ENCODE measurements at places on chromosomes 2 and 18. TPM values are rescaled to one million over a fixed set of nuclear protein-coding genes. Genes with fewer than 3 reads are reported as not detected.

DNA sequence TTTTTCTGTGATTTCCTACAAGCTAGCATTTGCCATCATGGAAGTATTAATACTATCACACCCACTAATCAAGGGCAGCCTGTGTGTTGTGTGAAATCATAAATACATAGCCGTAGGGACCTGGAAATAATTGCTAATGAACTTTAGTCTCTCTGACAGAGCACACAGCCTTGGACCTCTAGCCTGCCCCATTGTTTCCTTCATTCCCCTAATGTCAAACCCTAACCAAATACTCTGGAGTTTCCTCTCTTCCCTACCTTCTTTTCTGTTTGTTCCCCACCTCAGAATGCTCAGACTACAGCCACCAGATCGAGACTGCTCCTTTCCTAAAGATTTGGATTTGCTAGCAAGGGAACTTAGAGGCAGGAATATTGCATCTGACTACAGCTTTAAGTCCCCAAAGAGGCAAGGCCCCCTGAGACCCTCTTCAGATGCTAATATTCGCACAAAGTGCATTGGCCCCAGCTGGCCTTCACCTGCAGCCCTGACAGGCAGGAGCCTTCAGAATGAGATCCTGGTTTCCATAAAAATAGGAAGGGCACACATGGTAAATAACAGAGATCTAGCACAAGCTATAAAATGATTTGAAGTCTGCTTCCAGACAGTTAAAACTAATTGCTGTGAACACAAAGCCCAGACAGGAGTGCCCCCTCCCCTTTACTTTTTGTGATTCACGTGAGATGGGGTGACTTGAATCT is 279.2 kb upstream of the DCC start:
- no peaks in the 10 kb centered on the region for H3K36me3 ChIP-seq
- no peaks in the 10 kb centered on the region for H3K27me3 ChIP-seq
- no peaks in the 10 kb centered on the region for H3K4me1 ChIP-seq
- H3K4me3 ChIP-seq: no peak overlapping the region

- no peaks in the 10 kb centered on the region for H3K36me3 ChIP-seq
- H3K27me3 ChIP-seq: no peaks in the 10 kb centered on the region
- no peaks in the 10 kb centered on the region for H3K4me1 ChIP-seq
Measured at GRCh38 chr2:153455861-153456260, 22.7 kb downstream of the RPRM start.

GRCh38 chr2:36449213-36449612 is 93.6 kb downstream of the CRIM1 start:
- peaks cover 55% of the 10 kb centered on the region for H3K4me1 ChIP-seq
- H3K27ac ChIP-seq: peak overlapping the region; percentile 73
- no peak overlapping the region for H3K4me3 ChIP-seq
- peaks cover 4% of the 10 kb centered on the region for H3K36me3 ChIP-seq
- H3K27me3 ChIP-seq: no peaks in the 10 kb centered on the region

DNA sequence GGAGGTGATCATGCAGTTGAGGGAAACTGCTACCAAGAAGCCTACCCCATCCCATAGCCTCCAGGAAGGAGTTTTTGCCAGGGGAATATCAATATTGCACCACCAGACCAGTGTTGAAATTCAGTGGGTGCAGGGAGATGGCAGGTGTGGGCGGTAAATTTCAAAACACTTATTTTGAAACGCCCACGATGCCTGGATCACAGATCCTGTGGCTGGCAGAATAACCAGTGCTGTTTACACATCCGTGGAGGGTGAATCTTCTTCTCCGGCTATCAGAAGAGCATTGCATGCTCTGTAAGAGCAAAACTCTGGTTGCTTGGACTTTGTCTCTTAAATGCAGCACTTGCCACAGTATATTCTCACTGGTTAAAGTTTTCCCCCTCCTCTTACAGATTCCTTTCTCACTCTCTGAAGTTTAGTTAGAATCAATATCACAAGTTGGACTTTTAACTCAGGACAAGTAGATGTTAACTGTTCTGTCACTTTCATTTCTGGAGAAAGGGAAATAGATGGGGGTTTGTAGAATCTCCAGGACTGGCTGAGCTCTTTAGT is 70.5 kb upstream of the ZCCHC2 start:
- DNase-seq: peak; percentile 64
- peaks cover 15% of the 10 kb centered on the region for H3K4me1 ChIP-seq
- no peaks in the 10 kb centered on the region for H3K36me3 ChIP-seq
- no peak overlapping the region for H3K4me3 ChIP-seq
- H3K27ac ChIP-seq: no peak overlapping the region

DNA sequence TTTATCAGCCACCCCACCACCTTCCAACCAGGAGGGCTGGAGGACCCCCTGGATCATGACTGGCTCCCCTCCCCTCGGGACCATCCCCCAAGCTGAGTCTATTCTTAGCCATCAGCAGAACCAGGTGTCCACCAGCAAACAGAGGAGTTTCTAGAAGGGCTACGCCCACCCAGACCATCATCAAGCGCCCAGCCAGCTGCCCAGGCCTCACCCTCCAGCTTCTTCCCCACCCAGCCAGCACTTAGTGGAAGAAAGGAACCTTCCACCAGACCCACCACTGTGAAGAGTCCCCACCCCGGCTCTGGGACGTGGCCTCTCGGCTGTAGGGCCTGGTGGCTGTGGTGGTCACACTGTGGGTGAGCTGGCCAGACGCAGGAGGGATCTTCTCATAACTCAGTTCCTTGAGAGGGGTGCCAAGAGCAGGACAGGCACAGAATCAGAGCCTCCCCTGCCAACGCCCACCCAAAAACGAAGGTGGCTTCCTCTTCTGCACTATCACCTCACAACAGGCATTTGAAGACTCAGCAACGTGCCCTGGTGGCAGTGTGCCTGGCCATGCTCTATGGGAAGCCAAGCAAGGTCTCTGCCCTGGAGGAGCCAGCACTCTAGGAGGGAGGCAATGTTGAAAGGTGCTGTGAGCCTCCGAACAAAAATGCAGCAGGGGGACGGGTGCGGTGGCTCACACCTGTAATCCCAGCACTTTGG is 19.0 kb downstream of the BIN1 start:
- peaks cover 52% of the 10 kb centered on the region for H3K4me1 ChIP-seq
- H3K27me3 ChIP-seq: no peaks in the 10 kb centered on the region
- peaks cover 6% of the 10 kb centered on the region for H3K36me3 ChIP-seq
- DNase-seq: no peak
- H3K4me3 ChIP-seq: peak overlapping the region; percentile 34
- H3K27ac ChIP-seq: peak overlapping the region; percentile 73

DNA sequence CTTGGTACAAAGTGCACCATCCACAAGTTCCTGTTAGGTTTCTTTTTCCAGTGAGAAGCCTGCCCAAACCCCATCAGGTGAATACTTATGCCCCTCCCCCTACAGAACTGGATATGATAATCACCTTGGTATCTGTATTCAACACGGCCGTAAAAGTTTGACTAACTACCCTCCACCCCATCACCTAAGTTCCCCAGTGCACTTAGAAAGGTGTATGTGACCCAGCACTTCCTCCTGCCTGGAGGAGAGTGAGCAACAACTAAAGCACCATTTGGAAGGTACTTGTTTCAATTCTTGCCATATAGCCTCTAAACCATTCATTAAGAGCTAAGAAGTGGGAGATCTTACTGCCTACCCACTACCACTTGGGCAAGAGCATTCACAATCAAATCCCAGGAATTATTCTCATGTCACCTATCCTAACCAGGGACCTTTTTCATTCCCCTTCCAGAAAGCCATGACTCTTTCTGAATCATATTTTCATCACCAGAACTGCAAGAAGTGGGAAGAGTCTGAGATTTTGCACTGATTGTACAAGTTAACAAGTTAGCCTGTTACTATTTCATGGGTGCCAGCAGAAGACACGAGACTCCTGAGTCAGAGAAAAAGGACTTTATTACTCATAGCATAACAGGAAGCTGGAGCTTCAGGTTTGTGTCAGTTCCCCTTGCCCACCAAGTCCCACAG is 53.5 kb upstream of the NDUFV2 start:
- H3K4me1 ChIP-seq: no peaks in the 10 kb centered on the region
- no peak overlapping the region for H3K27ac ChIP-seq
- H3K27me3 ChIP-seq: no peaks in the 10 kb centered on the region
- no peaks in the 10 kb centered on the region for H3K36me3 ChIP-seq
- H3K4me3 ChIP-seq: no peak overlapping the region

- no peak overlapping the region for H3K4me3 ChIP-seq
- H3K27me3 ChIP-seq: no peaks in the 10 kb centered on the region
- peak; percentile 77 for DNase-seq
- H3K36me3 ChIP-seq: no peaks in the 10 kb centered on the region
- H3K27ac ChIP-seq: no peak overlapping the region
- no peaks in the 10 kb centered on the region for H3K4me1 ChIP-seq
Measured at GRCh38 chr2:2254206-2254605, 76.9 kb downstream of the MYT1L start.

- no peak overlapping the region for H3K4me3 ChIP-seq
- no peaks in the 10 kb centered on the region for H3K27me3 ChIP-seq
- H3K36me3 ChIP-seq: no peaks in the 10 kb centered on the region
- H3K4me1 ChIP-seq: no peaks in the 10 kb centered on the region
- DNase-seq: no peak
- H3K27ac ChIP-seq: no peak overlapping the region
Measured at GRCh38 chr2:215218587-215219577, 80.5 kb upstream of the ABCA12 start.

GRCh38 chr2:45820048-45820447 is 168.6 kb downstream of the PRKCE start:
- peaks cover 100% of the 10 kb centered on the region for H3K4me1 ChIP-seq
- no peak overlapping the region for H3K27ac ChIP-seq
- H3K4me3 ChIP-seq: no peak overlapping the region
- DNase-seq: no peak
- no peaks in the 10 kb centered on the region for H3K27me3 ChIP-seq

DNA sequence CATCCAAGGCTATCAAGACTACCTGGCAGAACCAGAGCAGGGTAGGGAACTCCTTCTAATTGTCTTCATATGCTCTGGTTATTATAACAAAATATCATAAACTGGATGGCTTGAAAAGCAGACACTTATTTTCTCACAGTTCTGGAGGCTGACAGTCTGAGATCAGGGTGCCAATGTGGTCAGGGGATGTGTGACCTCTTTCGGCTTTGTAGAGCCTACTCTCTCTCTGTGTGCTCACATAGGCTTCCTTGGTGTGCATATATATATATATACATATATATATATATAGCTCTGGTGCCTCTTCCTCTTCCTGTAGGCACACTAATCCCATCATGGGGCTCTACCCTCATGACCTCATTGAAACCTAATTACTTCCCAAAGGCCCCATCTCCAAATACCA is 101.6 kb downstream of the ARL6IP6 start:
- no peaks in the 10 kb centered on the region for H3K4me1 ChIP-seq
- no peaks in the 10 kb centered on the region for H3K36me3 ChIP-seq
- H3K27ac ChIP-seq: no peak overlapping the region
- no peak for DNase-seq

GRCh38 chr2:36088716-36089328 is 266.8 kb upstream of the CRIM1 start:
- no peaks in the 10 kb centered on the region for H3K27me3 ChIP-seq
- H3K36me3 ChIP-seq: no peaks in the 10 kb centered on the region
- no peak overlapping the region for H3K4me3 ChIP-seq
- H3K27ac ChIP-seq: no peak overlapping the region
- no peak for DNase-seq

DNA sequence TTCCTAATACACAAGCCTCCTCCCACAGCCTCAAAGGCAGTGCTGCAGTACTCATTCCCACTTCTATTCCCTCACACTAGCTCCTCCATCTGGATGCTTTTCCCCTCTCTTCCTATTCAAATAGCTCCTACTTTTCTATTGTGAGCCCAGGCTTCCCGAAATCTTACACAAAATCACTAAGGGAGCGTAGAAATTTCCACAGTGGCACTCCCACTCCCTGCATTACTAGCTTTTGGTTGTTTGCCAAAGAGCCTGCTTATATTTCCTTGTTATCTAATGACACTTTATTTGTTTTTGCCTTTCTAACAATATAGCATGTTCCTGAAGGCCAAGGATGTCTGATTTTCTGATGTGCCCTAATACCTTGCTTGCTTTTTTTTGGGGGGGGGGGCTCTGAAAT is 10.9 kb downstream of the EPAS1 start:
- peaks cover 9% of the 10 kb centered on the region for H3K36me3 ChIP-seq
- peaks cover 75% of the 10 kb centered on the region for H3K4me1 ChIP-seq
- peak overlapping the region; percentile 57 for H3K27ac ChIP-seq

DNA sequence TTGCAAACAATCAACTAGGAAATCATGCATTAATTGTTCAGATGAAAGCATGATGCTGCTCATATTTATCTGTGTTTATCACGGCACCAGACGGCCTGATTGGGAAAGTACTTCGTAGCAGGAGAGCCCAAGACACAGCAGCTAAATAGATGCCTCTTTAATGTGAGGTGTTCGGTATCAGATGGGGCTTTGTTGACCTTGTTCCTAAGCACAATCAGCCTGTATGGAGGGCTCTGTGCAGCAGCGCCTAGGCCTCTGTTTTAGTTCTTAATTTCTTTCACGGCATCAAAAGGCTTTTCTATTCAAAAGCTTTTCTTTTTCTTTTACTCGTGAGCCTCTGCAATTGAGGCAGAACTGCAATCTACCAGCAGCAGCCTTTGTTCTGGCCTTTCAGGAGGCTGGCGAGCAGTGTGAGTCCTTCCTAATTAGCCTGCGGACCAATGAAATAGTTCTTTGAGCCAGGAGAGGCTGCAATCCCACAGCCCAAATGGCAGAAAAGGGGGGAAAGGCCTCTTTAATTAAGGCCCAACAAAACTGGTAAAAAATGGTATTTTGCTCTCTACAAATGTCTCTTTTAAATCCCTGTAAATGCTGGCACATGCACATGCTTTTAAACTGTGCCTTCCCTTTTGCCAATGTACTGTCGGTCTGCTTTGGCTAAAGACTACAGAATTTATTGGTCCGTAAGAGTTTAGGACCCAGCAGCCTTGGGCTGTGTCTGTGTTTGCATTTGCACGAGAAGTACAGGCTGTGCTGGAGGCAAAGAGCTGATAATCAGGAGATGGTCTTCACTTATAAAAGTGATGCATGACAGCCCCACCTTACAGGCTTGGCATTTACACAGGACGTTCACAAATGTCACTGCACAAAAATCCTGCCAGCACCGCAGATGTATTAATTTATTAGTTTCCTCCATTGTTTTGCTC is 159.6 kb downstream of the RND3 start:
- no peak overlapping the region for H3K27ac ChIP-seq
- no peaks in the 10 kb centered on the region for H3K4me1 ChIP-seq
- no peaks in the 10 kb centered on the region for H3K27me3 ChIP-seq

DNA sequence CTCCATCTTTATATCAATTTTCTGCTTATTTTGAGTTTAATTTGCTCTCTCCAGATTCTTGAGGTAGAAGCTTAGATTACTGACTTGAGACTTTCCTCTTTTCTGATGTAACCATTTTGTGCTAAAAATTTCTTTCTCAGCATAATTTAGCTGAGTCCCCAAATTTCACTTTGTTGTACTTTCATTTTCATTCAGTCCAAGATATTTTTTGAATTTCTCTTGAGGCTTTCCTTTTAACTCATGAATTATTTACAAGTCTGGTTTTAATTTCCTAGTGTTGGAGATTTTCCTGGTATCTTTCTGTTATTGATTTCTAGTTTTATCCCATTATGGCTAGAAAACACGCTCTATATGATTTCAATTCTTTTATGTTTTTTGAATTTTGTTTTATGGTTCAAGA is 144.7 kb upstream of the PGAP1 start:
- peaks cover 15% of the 10 kb centered on the region for H3K4me1 ChIP-seq
- no peak overlapping the region for H3K27ac ChIP-seq
- peaks cover 5% of the 10 kb centered on the region for H3K36me3 ChIP-seq
- no peak for DNase-seq

- peaks cover 6% of the 10 kb centered on the region for H3K4me1 ChIP-seq
- H3K4me3 ChIP-seq: peak overlapping the region; percentile 87
- no peaks in the 10 kb centered on the region for H3K36me3 ChIP-seq
- H3K27me3 ChIP-seq: no peaks in the 10 kb centered on the region
- no peak for DNase-seq
Measured at GRCh38 chr2:152336119-152336853, 1.3 kb downstream of the FMNL2 start.

ZC3H6 gene
- total RNA-seq: 12.8 TPM

LNPK gene
- total RNA-seq: 15.8 TPM

GKN2 gene
- not detected for total RNA-seq

DSC2 gene
- total RNA-seq: 4.6 TPM
